BE2C (cell line): ENCODE measurements at places on chromosomes 13 and 19.

- DNase-seq: no peak
Measured at GRCh38 chr19:54431255-54431838, 16.1 kb downstream of the TTYH1 start.

- DNase-seq: no peak
Measured at GRCh38 chr13:42007844-42008243, 40.6 kb upstream of the DGKH start.

GRCh38 chr13:106369858-106370257 lies 165.6 kb downstream of the EFNB2 start:
- no peak for DNase-seq

DNA sequence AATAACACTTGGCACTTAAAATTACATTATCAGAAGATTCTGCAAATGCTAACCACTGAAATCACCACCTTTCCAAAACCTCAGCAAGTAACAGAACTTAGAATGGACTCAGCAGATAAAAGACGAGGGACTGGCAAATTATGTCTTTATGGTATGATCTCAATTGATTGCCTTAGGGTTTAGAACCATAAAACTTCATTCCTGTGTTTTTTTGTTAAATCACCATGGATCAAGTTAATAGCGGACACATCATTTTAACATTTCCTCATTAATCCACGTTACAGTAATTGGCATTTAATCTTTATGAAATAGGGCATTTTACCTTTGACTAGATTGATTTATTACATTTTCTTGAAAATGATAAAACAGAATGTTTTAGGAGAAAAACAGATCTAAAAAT lies 2070.3 kb downstream of the PCDH9 start:
- DNase-seq: no peak

- no peak for DNase-seq
Measured at GRCh38 chr13:88426661-88427060, 755.5 kb downstream of the SLITRK5 start.

- no peak for DNase-seq
Measured at GRCh38 chr13:94598281-94598680, 2.3 kb upstream of the TGDS start.

GRCh38 chr19:17005000-17005399 lies 21.6 kb downstream of the CPAMD8 start:
- DNase-seq: no peak

GRCh38 chr19:49064029-49064629 lies 489 bp downstream of the NTF4 start:
- DNase-seq: no peak

- DNase-seq: peak; percentile 76
Measured at GRCh38 chr19:13018035-13018914, 23.0 kb downstream of the NFIX start.

DNA sequence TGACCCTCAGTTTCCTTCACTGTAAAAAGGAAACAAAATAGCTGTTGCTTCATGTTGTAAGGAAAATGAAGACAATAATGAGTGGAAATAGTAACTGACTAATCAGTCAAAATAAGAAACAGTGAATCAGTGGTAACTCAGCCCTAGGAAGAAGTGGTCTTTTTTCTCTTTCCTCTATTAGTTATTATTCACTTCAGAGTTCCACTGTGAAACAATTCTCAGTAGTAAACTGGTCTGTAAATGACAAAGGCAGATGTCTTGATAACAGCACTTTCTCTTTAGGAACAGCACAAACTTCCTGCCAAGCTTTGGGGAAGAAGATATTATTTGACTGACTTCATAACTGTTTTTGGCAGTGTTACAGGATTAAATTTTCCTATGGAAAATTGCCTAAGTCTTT lies 600.5 kb upstream of the KLHL1 start:
- no peak for DNase-seq

DNA sequence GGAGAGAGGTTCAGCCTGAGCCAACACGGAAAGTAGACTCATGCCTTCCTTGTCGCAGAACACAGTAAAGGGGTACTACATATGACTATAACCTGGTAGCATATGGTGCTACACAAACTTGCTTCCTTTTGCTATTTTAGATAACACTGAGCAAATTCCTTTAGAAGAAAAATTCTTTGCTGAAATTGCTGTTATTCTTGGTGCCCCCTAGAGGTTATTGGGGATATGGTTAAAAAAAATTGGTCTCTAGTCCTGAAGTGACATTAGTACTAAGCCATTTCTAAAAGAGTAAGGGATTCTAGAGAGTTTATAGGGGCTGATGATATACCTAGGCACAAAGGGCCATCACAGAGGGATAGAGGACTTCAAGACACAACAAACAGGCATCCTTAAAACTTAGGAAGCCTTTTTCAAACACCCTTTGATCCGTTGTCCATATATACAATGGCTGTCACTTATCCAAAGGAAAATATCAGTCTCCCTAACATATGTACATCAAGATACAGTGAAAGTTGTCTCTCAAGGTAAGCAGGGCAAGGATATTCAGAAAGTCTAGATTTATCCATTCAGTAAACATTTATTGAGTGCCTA lies 13.9 kb upstream of the HS6ST3 start:
- no peak for DNase-seq

- DNase-seq: no peak
Measured at GRCh38 chr13:49877629-49878218, 58.4 kb downstream of the SPRYD7 start.

GRCh38 chr19:29191005-29191404 lies 21.9 kb downstream of the UQCRFS1 start:
- no peak for DNase-seq

DNA sequence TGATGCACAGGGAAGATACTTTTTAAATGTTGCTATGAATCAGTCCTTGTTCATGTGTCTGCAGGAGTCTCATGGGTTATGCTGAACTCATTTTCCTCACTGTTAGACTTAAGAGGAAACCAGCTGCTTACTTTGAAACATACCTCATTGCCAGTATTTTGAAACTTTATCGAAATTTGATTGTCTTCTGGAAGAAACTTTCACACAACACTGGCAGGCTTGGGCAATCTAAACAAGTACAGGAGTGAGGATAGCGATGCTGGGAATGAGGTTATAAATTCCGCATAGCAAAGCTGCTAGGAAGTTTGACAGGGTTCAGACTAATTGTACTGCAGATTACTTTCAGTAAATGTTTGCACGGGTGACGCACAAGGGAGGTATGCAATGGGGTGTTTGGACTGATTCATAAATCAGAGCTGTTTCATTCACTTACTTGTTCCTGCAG lies 245.7 kb downstream of the DNAJC15 start:
- DNase-seq: no peak

GRCh38 chr19:19550972-19551852 lies 13.1 kb downstream of the CILP2 start:
- peak; percentile 13 for DNase-seq

DNA sequence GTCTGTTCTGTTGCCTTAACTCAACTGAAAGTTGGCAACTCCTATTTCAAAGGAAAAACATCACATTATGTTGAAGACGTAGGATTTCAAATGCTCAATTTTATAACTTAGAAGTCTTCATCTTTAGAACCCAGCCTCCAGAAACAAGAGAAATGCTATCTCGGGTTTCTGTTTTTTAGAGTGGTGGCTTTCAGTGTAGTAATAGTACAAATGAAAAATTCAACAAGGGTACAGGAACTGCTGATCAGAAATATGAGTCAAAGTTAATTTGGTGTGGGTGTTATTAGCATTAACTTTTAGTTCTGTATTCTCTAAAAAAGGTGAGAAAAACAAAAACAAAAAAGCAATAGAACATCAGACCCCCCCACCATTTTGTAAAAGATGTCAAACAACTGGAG lies 56.6 kb upstream of the FLT1 start:
- DNase-seq: no peak

GRCh38 chr13:93963266-93964145 lies 516.0 kb downstream of the DCT start:
- no peak for DNase-seq

GRCh38 chr13:22039961-22040360 lies 369.1 kb downstream of the FGF9 start:
- no peak for DNase-seq

GRCh38 chr19:21824679-21825078 lies 11.3 kb downstream of the ZNF43 start:
- no peak for DNase-seq

DNA sequence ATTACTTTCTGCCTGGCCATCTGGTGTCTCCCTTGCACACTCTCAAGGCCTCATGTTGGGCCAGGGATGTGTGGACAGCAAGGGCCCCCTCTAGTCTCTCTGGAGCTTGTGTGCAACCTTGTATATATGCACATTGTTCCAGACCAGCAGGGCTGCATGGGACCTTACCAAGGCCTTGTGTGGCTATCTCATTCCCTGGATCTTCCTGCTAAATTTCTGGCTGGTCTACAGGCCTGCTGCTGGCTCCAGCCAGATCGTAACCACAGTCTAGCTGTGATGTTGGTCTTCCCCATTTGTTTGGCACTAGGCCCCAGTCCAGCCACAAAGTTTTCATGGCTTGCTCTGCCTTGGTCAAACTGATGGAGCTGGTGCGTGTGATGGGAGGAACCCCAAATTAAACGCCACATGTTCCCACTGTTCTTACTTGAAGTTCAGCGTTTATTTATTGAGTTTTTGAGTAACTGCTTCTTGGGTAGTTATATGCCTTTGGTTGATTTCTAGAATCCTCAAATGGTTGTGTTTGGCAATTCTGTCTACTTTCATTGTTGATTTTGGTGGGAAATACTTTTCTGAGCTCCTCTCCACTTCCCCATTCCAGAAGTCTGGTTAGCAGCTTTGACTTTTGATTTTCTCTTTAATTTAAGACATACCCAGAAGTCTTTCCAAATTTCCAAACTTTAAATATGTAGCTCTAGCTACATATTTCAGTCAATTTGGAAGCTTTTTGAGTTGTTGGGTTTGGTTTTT lies 56.4 kb downstream of the SIPA1L3 start:
- peak; percentile 22 for DNase-seq

DNA sequence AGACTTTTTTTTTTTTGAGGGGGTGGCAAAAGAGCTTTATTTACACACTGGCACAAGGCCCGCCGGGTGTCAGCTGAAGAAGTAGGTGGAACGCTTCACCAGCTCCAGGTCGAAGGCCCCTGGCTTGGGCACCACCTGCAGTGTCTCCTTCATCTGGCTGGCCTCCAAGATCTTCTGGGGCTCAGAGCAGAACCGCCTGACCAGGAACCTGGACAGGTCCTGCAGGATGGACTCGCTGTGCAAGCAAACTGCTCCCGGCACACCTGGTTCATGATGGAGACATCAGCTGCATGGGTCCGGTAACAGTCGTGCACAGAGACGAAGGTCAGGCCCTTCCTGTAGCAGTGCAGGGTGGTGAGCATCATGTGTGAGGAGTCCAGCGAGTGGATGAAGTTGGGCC lies 4.4 kb upstream of the CYP4F2 start:
- DNase-seq: no peak

DNA sequence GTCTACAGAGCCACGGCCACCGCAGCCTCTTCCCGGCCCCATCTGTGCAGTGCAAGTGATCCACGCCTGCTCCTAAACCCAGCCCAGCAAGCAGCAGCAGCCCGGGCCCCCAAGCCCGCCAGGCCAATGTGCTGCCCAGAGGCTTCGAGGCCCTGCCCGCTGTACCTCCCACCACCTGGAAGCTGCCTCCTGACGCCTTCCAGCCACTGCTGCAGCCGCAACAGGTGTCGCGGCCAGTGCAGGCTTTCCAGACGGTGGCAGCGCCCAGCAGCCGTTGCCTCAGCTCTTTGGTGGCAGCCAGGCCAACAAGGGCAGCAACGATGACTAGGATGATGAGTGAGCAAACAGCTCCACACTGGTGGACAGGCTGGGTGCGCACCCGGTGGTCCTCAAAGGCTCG lies 50.2 kb upstream of the TPM4 start:
- DNase-seq: no peak

- DNase-seq: no peak
Measured at GRCh38 chr19:47095476-47096099, 18.0 kb downstream of the ZC3H4 start.

GRCh38 chr19:3071768-3072167 lies 9.5 kb upstream of the TLE5 start:
- no peak for DNase-seq

DNA sequence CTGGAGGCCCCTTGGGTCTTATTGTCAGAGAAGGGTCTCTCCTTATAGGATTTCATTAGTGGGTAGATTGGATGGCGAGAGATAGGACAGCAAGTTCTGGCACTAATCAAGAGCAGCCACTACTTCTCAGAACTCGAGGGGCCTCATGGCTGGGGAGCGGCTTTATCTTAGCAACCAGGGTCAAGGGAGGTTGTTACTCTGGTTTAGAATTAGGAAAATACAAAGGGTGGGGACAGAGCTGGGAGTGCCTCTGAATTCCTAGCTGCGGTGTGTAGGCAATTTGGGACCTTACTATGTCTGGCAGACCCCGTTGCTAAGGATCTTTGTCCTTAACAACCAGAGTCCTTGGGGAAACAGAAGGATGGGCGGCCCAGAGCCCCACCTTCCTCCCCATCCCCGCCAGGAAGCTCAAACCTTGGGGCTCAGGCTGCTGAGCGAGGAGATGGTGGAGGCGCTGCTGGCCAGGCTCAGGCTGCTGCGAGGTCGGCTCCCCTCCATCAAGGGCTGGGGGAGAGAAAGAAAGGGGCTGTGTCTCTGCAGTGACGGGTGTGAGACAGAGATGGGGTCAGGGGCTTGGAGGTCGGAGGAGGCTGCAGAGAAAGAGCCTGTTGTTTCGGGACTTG lies 1.2 kb downstream of the PLEKHA4 start:
- DNase-seq: no peak

DNA sequence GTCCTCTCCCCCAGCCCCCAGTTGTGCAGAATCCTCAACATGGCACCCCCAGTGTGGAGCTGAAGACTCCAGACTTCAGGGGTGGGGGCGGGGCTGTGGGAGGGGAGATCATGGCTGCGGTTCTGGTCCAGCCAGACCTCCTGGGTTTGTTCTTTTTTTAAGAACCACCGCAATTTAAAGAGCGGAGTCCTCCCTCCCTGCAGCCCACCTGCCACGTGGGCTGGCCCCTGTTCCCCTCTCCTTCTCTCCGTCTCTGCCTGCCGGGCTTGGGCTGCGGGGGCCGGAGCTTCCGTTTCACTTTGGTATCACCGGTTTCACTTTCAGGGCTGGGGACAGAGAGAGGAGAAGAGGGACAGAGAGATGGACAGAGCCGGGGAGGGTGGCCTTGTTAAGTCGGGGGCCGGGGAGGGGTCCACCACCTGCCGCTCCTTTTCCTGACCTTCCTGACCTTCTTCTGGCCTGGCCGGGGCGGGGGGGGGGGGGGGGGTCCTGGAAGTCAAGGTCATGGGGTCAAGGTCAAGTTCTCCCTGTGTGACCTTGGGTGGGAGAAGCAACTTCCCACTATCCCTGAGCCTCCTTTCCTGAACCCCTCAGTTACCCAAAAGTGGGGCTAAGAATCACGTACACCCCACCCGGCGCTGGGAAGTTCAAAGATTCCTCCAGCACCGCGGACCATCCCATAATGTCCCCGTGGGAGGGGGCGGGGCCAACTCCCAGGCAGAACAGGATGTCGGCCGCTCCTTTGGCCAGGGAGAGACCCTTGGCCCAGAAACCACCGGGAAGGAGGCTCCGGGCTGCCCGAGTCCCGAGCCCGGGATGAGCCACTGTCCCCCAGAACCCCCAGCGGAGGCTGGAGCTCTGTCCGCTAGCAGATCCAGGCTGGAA lies 11.3 kb upstream of the ZBTB7A start:
- no peak for DNase-seq

- DNase-seq: no peak
Measured at GRCh38 chr13:28299916-28300315, 161.6 kb downstream of the PAN3 start.

- DNase-seq: no peak
Measured at GRCh38 chr13:42574435-42575311, 721 bp downstream of the TNFSF11 start.

- DNase-seq: peak; percentile 68
Measured at GRCh38 chr19:4633140-4633967, 6.0 kb upstream of the TNFAIP8L1 start.

GRCh38 chr13:84607261-84608013 lies 725.2 kb upstream of the SLITRK1 start:
- DNase-seq: no peak
